Activated CD4-positive, alpha-beta T cell treated with anti-CD3 and anti-CD28 coated beads, Interleukin-2, amount 10 ng/mL, durations not matched to agents 7 days and 5 days (primary cell): ENCODE measurements at places on chromosomes 6 and 20.

DNA sequence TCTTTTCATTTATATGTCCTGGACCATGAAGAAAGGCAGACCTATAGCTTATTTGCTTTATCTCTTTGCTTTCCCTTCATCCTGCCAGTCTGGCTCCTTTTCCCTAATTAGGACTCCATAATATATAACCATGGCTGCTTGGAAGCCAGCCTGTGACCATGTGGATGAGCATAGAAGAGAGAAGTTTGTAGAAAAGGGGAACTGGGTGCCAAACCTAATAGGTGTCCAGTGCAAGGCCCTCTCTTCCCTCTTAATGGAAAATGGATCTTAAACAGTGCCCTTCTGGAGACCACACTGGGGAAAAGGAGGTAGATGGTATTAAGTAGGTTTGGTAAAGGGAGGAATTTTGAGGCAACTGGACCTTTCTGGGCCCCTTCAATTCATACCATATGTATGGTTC is 16.7 kb upstream of the OSTM1 start:
- no peak for DNase-seq

GRCh38 chr6:29011276-29011734 is 6.2 kb upstream of the ZNF311 start:
- peak; percentile 69 for DNase-seq

DNA sequence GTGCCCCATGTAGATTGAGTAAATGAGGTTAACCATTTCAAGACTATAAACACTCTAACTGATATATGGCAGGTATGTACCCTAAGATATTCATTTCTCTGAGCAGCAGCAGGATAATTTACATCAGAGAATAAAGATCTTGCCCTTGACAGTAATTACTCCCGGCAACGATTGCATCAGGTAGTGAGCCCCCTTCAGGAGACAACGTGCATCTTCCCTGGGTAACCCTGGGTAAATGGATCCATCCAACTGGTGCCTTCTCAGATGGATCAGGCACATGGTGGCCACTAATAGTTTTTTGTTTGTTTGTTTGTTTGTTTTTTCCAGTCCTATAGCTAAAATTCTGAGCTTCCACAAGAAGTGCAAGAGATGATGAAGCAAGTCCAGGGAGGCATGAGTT is 469.4 kb upstream of the SLC35B3 start:
- DNase-seq = no peak

GRCh38 chr20:10603971-10604864 is 69.6 kb downstream of the JAG1 start:
- no peak for DNase-seq

- no peak for DNase-seq
Observed at GRCh38 chr6:52840763-52841585, at the start of gene GSTA5. Gene GSTA5, minus strand, starts transcription at chr6:52840813.

DNA sequence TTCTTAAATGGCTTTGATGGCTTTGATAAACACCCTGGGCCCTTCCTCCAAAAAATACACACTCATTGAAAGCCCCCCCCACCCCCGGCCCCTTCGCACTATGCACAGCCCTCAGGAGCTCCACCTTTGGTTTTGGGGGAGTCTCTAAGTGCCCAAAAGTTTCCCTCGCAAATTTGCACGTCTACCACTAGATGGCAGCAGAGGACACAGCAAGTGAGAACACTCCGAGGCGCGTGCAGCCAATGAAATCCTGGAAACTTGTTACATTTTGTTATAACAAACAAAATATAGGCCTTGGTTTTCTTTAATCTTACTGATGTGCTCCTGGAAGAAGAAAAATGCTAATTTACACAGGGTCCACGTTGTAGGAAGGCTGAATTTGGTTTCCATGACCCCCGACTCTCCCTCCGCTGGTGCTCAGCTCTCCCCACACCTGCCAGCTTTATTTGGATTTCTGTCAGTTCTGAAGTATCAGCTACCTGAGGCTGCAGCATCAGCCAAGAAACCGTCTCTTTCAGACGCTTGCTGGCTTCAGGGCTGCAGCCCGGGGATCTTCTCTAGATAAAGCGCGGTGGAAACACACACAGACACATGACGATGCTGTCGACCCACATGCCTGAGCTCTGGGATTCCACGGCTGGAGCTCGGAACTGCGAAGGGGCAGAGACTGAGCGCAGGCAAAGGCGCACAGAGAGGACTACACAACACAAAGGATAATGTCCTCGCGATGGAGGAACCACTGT is 148.3 kb upstream of the RPS6KA2 start:
- peak; percentile 75 for DNase-seq

DNA sequence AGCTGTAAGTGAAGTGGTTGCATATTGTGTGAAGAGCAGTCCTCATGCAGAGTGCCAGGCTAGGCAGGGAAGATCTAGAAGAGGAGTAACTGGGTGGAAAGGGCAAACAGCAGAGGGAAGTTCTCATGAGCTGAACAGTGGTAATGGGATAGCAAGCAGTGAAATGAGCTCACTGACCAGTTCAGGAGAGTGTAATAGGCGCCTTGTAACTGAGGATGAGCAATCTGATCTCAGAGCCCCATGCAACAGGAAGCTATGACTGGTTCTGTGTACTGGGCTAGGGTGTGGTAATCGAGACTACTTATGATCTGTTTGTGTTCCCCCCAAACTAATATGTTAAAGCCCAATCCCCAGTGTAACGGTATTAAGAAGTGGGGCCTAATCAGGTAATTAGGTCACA is 98.6 kb downstream of the RFX6 start:
- no peak for DNase-seq

DNA sequence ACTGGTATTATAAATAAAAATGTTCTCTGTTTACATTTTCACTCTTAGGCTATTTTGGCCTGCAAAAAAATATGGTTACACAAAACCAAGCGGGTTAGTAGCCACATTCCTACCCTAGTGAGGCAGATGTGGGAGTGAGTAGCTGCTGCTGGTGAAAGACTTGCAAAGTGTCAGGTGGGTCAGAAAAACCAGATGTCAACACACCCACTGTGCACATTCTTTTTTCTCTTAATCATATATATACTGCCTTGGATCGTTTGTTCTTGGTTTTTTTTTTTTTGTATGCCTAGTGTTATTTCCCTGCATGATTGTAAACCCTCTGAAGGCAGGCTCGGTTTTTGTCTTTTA is 68.0 kb upstream of the TFB1M start:
- no peak for DNase-seq

DNA sequence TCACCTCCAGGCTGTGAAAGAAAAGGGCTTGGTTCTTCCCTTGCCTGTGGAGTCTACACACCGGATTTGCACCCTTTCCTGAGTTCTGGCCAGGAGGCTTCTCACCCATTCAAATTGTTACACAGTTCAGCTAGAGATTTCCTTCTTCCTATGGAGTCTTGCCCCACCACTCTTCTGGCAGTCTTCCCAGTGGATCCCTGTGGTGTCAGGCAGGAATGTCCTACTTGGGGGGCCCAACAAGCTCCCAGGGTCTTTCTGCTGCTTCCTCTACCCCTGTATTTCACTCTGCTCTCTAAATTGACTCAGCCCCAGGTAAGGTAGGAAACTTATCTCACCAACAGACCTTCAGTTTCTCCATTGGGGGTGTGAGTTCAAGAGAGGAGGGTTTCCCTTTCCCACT is 14.0 kb upstream of the CST9L start:
- no peak for DNase-seq

DNA sequence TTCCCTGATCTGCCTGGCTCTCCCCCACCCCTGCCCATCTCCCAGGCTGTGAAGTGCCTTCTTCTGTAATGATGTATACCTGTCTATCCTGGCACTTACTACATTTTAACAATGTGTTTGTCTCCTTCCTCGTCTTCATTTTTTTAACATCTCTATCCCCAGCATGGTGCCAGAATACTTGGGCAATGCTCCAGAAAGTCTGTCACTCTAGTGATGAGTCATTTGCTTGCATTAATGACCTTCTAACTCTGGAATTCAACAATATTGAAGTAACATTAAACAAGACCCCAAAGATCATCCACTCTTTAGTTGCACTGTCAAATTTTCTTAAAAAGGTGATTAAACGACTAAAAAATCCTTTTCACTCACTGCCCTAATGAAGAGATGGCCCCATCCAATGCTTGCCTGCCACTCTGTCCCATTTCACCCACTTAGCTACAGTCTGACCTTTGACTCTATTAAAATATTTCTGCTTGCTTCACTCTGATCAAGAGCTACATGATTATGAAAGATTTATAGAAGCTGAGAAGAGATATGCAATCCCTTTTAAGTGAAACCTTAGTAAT is 7.7 kb upstream of the KLHL31 start:
- DNase-seq = no peak

- DNase-seq = no peak
Observed at GRCh38 chr6:65098349-65098748, 608.7 kb downstream of the EYS start.

DNA sequence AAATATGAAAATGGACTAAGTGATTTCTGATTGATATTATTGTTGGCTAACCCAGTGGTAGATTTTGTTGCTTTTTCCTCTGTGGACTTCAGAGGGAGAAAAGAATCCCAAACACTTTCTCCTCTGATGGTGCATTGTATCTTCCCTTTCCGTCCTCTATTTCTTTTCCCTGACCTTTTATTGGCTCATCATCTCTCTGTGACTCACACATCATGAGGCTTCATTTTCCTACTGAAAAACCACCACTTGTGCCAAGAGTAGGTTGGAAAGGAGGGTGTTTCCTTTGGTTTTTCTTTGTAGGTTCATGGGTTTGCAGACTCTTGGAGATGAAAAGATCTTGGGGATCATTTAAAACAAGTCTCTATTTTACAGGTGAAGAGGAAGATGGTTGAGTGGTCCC is 311.7 kb upstream of the JAG1 start:
- DNase-seq = no peak

- DNase-seq = no peak
Observed at GRCh38 chr6:2101213-2101612, 144.2 kb downstream of the GMDS start.

GRCh38 chr20:51409192-51409880 is 133.2 kb downstream of the NFATC2 start:
- DNase-seq = no peak
